ENCODE measurements at places on chromosomes 16 and 17.

- no peak for DNase-seq
These were observed 3.2 kb downstream of the TPSG1 start for GRCh38 chr16:1221628-1222552.

- no peak for DNase-seq
These were observed 82.1 kb downstream of the CFDP1 start for GRCh38 chr16:75351183-75351582.

GRCh38 chr16:70592106-70592571 is 54.2 kb upstream of the IL34 start:
- DNase-seq = no peak

GRCh38 chr17:67260170-67260987 is 15.4 kb upstream of the HELZ start:
- no peak for DNase-seq

DNA sequence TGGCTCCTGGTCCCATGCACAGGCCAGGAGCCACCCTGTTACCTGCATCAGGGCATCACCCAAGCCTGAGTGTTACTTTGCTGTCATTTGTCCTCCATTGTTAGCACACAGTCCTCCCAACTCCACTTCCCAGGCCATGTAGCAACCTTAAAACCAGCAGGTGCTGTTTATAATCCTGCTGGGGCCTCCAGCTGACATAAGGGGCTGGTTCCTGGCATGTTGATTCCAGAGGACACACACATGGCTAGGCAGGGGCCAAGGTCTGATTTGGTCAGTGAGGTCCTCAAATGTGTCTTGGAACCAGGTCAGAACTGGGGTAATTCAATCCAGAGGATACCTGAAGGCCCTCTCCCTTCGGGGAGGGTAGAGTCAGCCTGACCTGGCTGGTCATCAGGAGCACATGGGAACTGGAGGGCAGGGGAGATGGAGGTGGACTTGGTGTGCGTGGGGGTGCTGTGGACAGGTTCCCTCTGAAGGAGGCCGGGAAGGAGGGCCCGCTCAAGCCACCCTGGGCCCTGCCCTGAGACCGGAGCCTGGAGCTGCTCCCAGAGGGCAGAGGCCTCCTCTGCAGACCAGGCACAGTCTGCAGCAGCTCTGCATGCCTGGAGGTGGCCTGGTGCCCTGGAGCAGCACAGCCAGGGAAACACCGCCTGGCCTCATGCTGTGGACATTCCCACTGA is 6.6 kb downstream of the ADORA2B start:
- DNase-seq = no peak

DNA sequence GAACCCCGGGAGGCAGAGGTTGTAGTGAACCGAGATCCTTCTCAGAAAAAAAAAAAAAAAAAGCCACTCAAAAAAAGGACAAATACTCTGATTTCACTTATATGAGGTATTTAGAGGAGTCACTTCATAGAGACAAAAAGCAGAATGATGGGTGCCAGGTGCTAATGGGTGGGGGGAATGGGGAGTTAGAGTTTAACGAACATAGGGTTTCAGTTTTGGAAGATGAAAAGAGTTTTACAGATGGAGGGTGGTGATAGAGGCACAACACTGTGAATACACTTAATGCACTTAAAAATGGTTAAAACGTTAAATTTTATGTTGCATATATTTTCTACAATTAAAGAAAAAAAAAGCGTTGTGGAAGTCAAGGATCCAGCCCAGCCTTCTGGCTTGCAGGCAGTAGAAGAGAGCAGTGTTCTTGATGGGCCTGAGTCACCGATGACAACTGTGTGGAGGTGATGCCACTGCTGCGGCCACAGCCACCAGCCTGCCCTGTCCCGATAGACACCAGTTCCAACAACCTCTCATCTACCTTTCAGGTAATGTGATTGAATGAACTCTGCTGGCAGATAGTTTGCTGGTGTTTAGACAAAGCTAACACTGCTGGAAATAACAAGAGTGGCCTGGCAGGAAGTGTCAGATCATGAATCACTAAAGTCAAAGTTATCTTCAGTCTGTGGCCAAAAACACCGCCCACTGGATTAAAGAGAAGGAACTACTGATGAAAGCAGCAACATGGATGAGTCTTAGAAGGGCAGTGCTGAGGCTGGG is 49.9 kb upstream of the COX10 start:
- no peak for DNase-seq

- no peak for DNase-seq
These were observed 20.9 kb downstream of the ANKFN1 start for GRCh38 chr17:56173958-56174835.

Data from activated naive CD4-positive, alpha-beta T cell treated with Interleukin-2 at 50 U/mL for 16 hours (primary cell).